ENCODE measurements at places on chromosomes 3 and 15.

- DNase-seq, result no peak
Measured at GRCh38 chr15:61700803-61701202, 359.4 kb downstream of the VPS13C start.

DNA sequence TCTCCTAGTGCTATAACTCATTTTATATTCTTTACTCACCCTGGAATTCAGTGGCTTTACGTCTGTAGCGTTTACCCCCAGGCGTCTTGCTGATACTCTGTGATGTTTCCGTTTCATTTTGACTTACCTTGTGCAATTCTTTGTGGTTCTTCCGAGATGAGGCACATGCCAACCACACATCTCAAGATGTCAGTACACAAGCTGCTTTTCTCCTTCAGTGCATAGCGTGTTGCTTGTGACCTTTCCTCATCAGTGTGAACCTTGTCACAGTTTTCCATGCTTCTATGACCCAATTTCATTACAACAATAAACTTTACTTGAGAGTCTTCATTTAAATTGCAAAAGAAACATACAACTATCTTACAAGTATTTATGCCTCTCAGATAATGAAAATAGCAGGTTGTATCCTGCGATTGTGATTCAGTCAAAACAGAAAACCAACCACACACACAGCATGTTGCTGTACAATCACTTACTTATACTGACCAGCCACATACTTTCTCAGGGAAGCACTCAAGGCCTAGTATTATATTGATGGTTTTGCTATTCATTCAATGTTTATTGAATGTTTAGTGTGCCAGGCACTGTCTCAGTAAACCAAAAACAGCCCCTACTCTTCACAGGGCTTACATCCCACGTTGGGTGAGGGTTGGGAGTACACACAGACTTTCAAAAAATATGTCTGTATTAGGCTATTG lies 4.6 kb upstream of the TBL1XR1 start:
- peak; percentile 84 for DNase-seq

GRCh38 chr3:170330366-170330765 lies 27.1 kb upstream of the SKIL start:
- no peak for DNase-seq

DNA sequence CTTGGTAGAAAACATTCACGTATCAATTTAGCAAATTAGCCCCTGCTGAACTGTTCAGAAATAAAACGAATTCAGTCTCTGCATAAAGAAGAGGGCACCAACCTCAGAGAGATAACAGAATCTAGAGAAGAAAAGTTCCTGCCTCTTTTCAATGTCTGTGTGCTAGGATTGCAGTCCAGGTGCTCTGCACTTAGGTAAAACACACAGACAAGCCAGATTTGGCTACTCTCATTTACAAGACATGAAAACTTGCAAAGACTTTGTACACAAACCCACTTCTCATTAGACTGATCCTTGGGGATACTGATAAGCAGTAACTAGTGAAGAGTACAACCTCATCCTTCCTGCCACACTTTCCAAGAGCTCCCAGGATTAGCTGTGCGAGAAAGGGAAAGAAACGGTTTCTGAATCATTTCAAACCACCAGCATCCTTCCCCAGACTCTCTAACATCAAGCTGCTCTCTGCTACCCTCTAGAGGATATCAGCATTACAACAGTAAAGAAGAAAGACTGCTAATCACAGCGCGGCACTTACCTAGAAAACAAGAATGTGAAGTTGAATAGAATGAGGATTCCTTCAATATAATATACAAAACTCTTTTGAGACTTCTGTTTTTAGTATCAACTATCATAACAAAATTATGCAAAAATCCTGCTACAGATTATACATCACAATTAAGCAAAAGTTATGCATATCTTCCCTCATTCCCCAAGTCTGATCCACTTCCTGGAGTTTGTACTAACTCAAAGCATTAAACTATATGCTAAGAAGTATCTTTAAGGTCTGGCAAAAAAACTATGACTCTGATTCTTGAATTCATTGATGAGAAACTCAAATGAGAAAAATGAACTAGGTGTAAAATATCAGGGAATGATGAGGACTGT lies 306.4 kb downstream of the MAGI1 start:
- peak; percentile 69 for DNase-seq

GRCh38 chr15:39833515-39833981 lies 50.9 kb upstream of the FSIP1 start:
- DNase-seq, result no peak

DNA sequence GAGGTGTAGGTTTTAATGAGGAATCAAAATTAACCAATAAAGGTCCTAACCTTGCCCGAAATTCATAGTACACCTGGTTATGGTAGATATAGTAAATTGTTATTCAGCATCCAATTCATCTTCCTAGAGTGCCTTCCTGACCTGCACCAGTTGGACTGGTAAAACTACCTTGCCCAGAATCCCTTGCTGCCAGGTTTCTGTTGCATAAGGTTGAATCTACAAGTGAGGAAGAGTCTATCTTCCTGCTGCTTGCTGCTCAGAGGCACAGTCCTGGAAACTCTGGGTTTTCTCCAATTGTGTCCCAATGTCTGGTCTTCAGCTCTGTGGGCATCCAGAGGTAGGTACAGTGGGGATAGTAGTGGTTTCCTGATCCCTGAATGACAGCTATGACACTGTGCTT lies 17.3 kb downstream of the CCDC54 start:
- DNase-seq, result no peak

- no peak for DNase-seq
Measured at GRCh38 chr3:100602506-100603444, 6.6 kb upstream of the ADGRG7 start.

- no peak for DNase-seq
Measured at GRCh38 chr3:42014921-42015533, 53.1 kb upstream of the ULK4 start.

DNA sequence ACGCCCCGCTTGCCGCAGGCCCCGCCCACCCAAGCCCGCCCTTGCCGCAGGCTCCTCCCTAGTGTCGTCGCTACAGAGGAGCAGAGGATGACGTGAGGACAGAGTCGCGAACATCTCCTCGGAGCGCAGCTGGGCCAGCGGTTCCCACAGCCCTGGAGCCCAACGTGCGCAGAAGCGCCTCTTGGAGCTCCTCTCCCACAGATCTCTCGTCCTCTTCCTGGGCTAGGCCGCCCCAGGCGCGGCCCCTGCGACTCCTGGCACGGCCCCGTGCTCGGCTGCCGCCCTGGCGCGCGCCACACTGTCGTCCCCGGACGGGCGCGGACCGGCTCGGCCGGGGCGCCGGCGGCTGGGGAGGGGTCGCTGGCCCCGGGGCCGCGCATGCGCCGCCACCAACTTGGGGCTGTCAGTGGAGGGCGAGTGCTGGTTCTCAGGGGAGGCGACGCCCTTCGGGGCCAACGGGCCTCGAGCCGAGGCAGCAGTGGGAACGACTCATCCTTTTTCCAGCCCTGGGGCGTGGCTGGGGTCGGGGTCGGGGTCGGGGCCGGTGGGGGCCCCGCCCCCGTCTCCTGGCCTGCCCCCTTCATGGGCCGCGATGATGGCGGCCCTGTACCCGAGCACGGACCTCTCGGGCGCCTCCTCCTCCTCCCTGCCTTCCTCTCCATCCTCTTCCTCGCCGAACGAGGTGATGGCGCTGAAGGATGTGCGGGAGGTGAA lies at the start of gene TRPC1:
Gene TRPC1 (plus strand): TSS at position 67 of the 714 bp plus-strand sequence. CDS start 526 bp downstream, at position 593.
- peak; percentile 81 for DNase-seq

- no peak for DNase-seq
Measured at GRCh38 chr3:111112913-111113312, 41.3 kb downstream of the NECTIN3 start.

DNA sequence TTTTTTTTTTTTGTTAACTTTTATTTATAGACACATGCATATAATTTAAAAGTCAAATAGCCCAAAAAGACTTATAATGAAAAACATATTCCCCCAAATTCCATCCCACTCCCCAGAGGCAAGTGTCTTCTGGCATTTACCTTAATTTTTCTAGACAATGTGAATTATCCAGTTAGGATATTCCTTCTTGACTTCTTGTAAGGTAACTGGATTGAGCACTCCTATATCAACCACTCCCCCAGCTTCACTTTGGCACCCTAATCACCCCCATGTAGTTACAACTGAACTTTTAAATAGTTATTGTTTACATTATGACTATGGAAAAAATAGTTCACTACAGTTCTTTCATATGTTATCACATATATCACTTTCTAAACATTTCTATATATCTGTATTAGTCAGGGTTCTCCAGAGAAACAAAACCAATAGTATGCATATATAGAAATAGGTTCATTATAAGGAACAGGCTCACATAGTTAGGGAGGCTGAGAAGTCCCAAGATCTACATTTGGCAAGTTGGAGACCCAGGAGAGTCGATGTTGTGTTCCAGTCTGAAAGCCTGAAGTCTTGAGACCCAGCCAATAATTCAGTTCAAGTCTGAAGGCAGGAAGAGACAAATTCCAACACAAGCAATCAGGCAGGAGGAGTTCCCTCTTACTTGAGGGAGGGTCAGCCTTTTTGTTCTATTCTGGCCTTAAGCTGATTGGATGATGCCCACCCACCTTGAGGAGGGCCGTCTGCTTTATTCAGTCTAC lies 175.8 kb downstream of the THSD4 start:
- no peak for DNase-seq

GRCh38 chr3:171791692-171792076 lies 18.6 kb downstream of the PLD1 start:
- peak; percentile 86 for DNase-seq

DNA sequence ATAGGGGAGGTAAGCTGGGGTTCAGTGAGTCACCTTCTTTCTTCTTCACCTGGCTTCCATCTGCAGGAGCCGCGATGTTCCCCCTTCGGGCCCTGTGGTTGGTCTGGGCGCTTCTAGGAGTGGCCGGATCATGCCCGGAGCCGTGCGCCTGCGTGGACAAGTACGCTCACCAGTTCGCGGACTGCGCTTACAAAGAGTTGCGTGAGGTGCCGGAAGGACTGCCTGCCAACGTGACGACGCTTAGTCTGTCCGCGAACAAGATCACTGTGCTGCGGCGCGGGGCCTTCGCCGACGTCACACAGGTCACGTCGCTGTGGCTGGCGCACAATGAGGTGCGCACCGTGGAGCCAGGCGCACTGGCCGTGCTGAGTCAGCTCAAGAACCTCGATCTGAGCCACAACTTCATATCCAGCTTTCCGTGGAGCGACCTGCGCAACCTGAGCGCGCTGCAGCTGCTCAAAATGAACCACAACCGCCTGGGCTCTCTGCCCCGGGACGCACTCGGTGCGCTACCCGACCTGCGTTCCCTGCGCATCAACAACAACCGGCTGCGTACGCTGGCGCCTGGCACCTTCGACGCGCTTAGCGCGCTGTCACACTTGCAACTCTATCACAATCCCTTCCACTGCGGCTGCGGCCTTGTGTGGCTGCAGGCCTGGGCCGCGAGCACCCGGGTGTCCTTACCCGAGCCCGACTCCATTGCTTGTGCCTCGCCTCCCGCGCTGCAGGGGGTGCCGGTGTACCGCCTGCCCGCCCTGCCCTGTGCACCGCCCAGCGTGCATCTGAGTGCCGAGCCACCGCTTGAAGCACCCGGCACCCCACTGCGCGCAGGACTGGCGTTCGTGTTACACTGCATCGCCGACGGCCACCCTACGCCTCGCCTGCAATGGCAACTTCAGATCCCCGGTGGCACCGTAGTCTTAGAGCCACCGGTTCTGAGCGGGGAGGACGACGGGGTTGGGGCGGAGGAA lies 2.6 kb downstream of the ISLR2 start:
- DNase-seq, result no peak

DNA sequence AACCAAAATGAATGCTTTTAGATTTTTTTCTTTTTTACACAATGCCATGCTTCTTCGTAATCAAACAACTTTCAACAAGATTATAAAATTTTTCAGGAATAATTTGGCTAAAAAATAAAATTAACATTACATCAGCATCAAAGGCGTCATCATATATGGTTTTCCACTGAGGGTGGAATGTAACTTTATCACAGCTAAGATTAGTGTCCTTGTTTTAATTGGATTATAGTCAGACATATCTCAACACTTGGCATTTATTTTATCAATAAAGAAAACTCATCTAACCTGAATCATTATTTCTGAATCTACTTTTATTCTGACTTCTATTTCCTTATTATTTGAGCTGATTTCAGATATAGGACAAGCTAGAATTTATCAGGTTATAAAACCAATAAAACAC lies 1.6 kb downstream of the NRG4 start:
- no peak for DNase-seq

DNA sequence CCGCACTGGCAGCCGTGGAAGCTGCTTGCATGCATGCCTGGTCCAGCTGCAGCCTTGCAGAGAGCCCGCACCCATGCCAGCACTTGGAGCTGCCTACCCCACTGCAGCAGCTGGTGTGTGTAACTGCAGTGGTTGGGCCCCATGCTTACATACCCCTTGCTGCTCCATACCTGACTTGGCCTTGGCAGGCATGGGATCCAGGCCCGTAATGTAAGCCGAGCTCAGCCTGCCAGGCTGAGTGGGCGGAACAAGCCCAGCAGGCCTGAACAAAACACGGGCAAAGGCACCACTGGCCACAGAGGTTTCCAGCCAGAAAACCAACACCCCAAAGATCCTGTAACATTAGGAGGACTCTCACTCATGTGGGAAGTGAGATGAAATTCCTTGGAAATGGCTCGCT lies 48.3 kb downstream of the SLC6A20 start:
- DNase-seq, result no peak

- no peak for DNase-seq
Measured at GRCh38 chr15:98150084-98150483, 189.6 kb downstream of the ARRDC4 start.

DNA sequence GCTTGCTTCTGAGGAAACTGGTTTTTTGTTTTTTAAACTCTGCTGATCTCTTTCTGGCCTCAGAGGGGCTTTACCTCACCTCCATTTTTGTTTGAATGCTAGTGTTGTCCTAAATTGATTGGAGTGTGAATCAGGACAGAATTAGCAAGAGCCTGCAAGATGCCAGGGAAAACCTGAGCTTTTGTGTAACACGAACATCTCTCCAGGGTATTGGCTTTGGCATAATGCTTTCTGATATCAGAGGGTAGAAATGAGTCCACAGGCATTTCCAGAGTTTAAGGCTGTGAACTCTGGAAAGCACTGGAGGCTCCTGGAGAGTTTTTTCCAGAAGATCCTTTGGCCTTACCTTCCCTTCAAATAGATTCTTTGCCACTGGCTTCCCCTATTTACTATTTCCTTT lies 87.1 kb downstream of the WDR76 start:
- DNase-seq, result no peak

DNA sequence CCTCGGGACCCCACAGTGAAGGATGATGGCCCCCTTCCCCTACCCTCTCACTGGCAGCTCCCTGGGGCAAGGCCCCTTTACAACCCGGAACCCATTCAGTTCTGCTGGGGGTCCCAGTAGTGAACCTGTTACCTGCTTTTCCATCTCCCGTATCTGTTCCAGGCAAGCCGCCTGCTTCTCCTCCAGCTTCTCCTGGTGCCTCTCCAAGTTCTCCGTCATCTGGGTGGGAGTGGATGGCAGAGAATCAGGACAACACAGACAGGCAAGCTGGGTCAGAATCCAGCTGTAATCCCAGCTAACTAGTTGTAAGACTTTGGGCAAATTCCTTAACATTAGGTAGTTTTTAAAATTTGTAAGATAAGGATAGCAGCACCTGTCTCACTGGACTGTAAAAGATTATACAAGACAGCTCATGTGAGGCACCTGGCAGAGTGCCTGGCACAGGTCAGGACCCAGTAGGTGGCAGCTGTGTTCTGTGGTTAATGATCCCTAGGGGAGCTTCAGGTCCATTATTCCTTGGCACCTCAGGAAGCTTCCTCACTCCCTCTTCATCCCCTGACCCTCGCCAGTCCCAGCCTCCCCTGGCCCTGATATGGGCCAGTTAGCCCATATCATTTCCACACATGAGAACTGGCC lies 6.4 kb upstream of the ANKRD63 start:
- no peak for DNase-seq

- peak; percentile 8 for DNase-seq
Measured at GRCh38 chr15:91186904-91187656, 87.0 kb downstream of the SV2B start.
